ENCODE measurements at places on chromosomes 5 and 9.

GRCh38 chr5:107474361-107474715 is 196.4 kb downstream of the EFNA5 start:
- no peak for DNase-seq

DNA sequence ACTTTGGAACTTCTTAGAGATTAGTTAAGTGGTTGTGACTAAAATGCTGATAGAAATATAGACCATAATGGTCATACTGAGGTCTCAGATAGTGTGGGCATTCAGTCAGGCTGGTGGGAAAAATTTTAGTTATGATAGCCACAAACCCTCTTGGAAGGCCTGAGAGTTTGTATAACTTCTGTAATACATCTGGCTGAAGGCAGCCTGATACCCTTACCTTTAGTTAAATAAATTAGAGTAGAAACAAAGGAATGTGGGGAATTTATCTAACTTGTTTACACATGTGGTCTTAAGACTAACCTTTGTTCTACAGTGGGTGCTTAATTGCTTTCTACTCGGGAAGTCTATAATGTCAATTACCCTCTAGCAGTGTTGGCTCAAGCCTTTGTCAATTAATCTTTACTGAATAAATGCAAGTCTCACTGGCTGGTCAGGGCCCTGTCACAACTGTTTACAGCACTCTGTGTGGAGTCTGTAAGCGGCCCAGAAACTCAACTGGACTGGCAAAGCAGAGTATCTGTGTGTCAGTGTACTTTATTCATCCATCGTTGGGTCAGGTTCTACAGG is 184.0 kb downstream of the FBXO4 start:
- DNase-seq, result no peak

DNA sequence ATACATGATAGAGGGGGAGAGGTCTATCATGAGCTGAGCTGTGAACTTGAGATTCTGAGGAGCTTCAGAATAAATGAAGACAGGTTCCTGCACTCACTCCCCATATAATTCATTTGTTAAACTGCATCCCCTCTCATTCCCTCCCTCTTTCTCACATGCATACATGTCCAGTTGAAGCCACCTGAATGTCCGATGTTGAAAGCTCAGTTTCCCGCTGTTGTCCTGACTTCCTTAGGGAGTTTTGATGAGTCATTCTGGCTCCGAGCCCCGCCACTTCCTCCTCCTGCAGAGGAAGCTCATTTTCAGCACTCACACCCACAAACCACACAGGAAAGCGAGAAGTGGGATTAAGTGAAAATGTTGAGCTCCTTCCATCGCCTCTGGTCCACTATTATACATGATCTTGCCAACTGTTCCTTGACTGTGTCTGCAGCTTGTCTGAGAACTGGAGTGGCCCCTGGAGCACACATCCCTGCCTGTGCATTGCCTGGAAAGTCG is 121.2 kb downstream of the CEMIP2 start:
- DNase-seq, result peak; percentile 21

- no peak for DNase-seq
Measured at GRCh38 chr5:172830876-172831662, 3.0 kb upstream of the ERGIC1 start.

- DNase-seq, result peak; percentile 4
Measured at GRCh38 chr9:110351009-110351467, 13.4 kb upstream of the TXNDC8 start.

All from activated naive CD4-positive, alpha-beta T cell treated with anti-CD3 and anti-CD28 coated beads for 36 hours (primary cell).